ENCODE measurements at places on chromosomes 4 and X. TPM values are rescaled to one million over a fixed set of nuclear protein-coding genes. Genes with fewer than 3 reads are reported as not detected.

- H3K4me1 ChIP-seq, result no peaks in the 10 kb centered on the region
- no peak overlapping the region for H3K4me3 ChIP-seq
- DNase-seq, result no peak
- no peaks in the 10 kb centered on the region for H3K36me3 ChIP-seq
- no peaks in the 10 kb centered on the region for H3K27me3 ChIP-seq
- no peak overlapping the region for H3K27ac ChIP-seq
Observed at GRCh38 chr4:23122666-23123400, 430.1 kb downstream of the GBA3 start.

GRCh38 chrX:1582686-1583437, 8.5 kb upstream of the AKAP17A start:
- no peak overlapping the region for H3K4me3 ChIP-seq
- H3K36me3 ChIP-seq, result no peaks in the 10 kb centered on the region
- no peak for DNase-seq
- peaks cover 15% of the 10 kb centered on the region for H3K4me1 ChIP-seq
- no peaks in the 10 kb centered on the region for H3K27me3 ChIP-seq

DNA sequence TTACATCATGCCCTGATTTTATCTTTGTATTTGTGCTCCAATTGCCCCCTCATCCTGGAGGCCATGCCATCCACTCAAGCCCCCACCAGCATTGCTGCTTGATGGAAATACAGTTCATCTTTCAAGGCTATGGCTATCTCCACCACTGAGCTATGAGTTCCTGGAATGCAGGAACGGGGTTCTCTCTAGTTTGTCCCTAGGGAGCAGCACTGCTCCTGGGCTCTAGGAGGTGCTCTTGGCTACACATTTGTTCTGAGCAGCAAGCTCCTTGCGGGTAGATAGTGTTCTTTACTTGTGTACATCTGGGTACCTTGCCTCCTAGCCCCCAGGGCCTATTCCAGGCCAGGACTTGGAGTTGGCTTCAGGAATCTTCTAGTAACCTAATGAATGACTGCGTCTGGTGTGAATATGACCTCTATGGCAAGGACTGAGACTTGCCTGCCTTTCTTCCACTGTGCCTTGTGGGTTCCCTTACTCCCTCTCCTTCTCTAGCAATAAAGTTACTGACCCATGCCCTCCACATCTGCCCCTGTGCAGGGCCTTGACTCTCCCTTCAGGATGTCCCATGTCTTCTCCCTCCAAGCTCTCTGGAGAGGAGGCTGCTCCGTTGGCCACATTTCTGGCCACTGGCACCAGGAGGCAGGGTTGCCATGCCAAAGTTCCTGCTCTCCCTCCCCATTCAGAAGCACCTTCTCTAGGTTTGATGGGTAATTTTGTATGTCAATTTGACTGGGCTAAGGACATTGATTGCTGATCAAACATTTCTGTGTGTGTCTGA, 7.6 kb downstream of the CITED1 start:
- no peak overlapping the region for H3K27ac ChIP-seq
- no peak overlapping the region for H3K4me3 ChIP-seq
- DNase-seq, result no peak
- no peaks in the 10 kb centered on the region for H3K4me1 ChIP-seq
- no peaks in the 10 kb centered on the region for H3K27me3 ChIP-seq

- H3K27ac ChIP-seq, result no peak overlapping the region
- DNase-seq, result no peak
- H3K4me1 ChIP-seq, result no peaks in the 10 kb centered on the region
- H3K36me3 ChIP-seq, result no peaks in the 10 kb centered on the region
Observed at GRCh38 chrX:10847333-10847732, 226.9 kb upstream of the MID1 start.

DNA sequence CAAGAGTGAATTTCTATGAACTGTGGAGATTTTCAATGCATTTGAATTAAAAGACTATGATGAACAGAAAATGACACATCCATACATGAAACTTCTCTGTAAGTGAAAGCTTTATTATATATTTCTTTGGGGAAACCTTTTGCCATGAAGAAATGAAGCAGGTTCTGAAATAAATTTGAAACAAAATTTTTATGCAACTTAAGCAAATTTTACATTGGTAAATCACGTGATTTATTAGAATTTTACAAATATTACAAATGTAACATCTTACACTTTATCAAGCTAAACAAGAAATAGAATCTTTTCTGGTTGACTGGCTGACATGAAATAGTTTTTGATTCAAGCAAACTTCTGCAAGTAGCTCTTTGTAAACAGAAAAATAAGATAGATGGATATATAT, 131.2 kb downstream of the IL1RAPL1 start:
- H3K4me1 ChIP-seq, result no peaks in the 10 kb centered on the region
- no peak for DNase-seq
- no peaks in the 10 kb centered on the region for H3K27me3 ChIP-seq
- H3K4me3 ChIP-seq, result no peak overlapping the region
- no peaks in the 10 kb centered on the region for H3K36me3 ChIP-seq
- H3K27ac ChIP-seq, result no peak overlapping the region

DNA sequence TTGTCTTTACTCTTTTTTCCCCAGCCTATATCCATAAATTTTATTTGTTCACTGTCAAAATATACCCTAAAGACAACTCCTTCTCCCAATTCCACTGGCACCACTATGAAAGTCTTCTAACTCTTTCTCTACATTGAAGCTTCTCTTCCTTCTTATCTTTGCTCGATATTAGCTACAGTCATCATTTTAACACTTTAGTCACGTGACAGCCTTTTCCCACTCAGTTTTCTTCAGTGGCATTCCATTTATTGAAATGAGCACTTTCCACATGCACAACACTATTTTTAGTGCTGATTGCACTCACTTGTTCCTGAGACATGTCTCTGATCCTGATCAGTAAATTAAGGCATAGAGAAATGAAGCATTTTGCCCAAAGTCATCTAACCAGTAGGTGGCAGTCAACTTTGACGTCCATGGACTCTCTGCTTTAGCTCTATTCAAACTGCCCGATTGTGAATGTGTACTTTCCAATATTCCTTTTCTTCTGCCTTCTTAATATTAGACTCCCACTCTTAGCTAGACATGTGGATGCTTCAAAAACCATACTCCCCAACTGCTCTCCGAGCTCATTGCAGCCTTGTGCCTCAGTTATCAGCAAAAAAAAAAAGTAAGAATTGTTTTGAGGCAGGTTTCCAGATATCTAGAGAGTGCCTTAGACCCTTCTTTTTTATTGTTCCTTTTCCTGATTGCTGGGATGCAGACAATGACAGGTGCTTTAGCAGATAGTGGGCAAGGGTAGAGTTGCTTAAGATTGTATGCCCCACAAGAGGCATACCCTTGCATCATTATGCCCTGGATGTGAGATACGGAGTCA, 394.4 kb upstream of the ADGRL3 start:
- H3K4me1 ChIP-seq, result no peaks in the 10 kb centered on the region
- H3K27me3 ChIP-seq, result no peaks in the 10 kb centered on the region
- H3K4me3 ChIP-seq, result no peak overlapping the region
- H3K27ac ChIP-seq, result no peak overlapping the region
- no peaks in the 10 kb centered on the region for H3K36me3 ChIP-seq

- no peaks in the 10 kb centered on the region for H3K36me3 ChIP-seq
- no peak overlapping the region for H3K27ac ChIP-seq
- no peaks in the 10 kb centered on the region for H3K4me1 ChIP-seq
Observed at GRCh38 chrX:148522006-148522405, 21.6 kb downstream of the AFF2 start.

GRCh38 chr4:1750381-1751154, 29.2 kb downstream of the TACC3 start:
- no peak for DNase-seq
- no peak overlapping the region for H3K27ac ChIP-seq
- H3K27me3 ChIP-seq, result no peaks in the 10 kb centered on the region
- no peaks in the 10 kb centered on the region for H3K4me1 ChIP-seq
- H3K36me3 ChIP-seq, result peaks cover 2% of the 10 kb centered on the region

DNA sequence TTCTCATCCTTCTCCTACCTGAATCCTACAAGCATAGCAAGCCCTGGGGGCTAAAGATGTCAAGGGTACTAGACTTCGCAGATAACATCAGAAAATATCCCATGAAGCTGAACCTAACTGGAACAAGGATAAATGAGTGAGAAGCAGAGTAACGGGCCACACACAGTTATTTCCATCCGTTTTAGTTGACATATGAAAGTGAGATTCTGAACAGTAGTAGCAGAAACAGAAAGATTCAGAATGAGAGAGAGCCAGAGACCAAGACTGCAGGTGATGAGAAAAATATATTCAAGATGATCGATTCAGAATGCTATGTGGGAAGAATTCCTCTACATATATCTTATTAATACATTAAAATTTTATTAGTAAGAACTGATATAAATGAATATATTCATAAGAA, 165.1 kb downstream of the TSPAN5 start:
- H3K36me3 ChIP-seq, result no peaks in the 10 kb centered on the region
- no peaks in the 10 kb centered on the region for H3K27me3 ChIP-seq
- DNase-seq, result no peak
- H3K4me1 ChIP-seq, result no peaks in the 10 kb centered on the region
- H3K4me3 ChIP-seq, result no peak overlapping the region
- H3K27ac ChIP-seq, result no peak overlapping the region

- H3K4me1 ChIP-seq, result peaks cover 11% of the 10 kb centered on the region
- H3K4me3 ChIP-seq, result no peak overlapping the region
- H3K27me3 ChIP-seq, result no peaks in the 10 kb centered on the region
- no peak overlapping the region for H3K27ac ChIP-seq
- H3K36me3 ChIP-seq, result no peaks in the 10 kb centered on the region
Observed at GRCh38 chr4:1261107-1261928, 12.4 kb upstream of the CTBP1 start.

DNA sequence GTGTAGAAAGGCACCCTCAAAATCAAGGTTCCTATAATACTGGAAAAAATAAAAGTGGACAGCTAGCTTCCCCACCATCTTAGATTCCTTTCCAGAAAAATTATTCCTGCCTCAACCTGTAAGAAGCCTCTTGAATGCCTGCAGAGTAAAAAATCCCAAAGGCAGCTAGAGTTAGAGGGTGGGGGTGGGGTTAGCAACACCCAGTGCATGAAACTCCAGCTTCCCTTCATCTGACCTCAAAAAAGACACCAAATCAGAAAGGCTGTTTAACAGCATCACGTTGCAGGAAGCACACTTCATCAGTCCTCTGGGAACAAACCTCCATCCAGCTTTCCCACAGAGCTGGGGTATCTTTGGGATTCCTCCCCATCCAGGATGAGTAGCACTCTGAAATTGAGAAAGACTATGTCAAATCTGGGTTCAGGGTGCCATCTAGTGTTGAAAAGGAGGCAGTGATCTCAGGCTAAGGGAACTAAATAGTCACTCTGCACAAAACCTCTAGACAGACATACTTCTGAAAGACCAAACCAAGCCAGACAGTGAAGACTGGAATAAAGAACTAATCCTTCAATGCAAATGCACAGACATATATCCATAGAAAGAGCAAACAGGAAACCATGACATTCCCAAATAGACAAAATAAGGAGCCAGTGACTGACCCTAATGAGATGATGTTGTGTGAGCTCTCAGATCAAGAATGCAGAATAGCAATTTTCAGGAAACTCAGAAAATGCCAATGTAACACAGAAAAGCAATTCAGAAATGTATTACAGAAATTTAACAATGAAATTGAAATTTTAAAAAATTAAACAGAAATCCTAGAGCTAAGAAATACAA, 97.9 kb downstream of the ARHGEF9 start:
- peak; percentile 20 for DNase-seq
- no peaks in the 10 kb centered on the region for H3K4me1 ChIP-seq
- no peak overlapping the region for H3K27ac ChIP-seq
- no peaks in the 10 kb centered on the region for H3K27me3 ChIP-seq
- no peak overlapping the region for H3K4me3 ChIP-seq

DNA sequence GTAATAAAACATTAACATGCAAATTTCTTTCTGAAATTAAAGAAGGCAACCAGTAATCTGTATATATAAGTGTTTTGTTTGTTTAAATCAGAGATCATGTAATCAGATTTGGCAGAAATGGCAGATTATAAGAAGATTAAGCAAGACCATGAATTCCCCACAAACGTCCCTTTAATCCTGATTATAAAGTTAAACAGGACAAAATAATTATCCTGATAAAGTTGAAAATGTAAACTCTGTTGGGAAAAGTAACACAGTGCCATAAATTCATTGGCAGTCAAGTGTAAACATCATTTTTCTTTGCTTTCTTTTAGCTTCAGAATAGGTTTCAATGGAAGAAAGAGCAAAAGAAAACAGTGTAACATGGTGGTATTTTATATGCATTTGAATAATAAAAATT, 256.3 kb downstream of the KCNIP4 start:
- H3K36me3 ChIP-seq, result no peaks in the 10 kb centered on the region
- H3K27ac ChIP-seq, result no peak overlapping the region

- no peaks in the 10 kb centered on the region for H3K27me3 ChIP-seq
- H3K27ac ChIP-seq, result no peak overlapping the region
- H3K4me1 ChIP-seq, result no peaks in the 10 kb centered on the region
- H3K4me3 ChIP-seq, result no peak overlapping the region
Observed at GRCh38 chrX:112867570-112867969, 26.9 kb upstream of the AMOT start.

- no peaks in the 10 kb centered on the region for H3K27me3 ChIP-seq
- 0 out of 2 replicates have a peak, but pooled peaks cover under 1% of the 10 kb centered on the region for H3K4me1 ChIP-seq
- H3K36me3 ChIP-seq, result no peaks in the 10 kb centered on the region
- no peak for DNase-seq
- no peak overlapping the region for H3K27ac ChIP-seq
Observed at GRCh38 chr4:170022211-170022610, 4.0 kb downstream of the MFAP3L start.

DNA sequence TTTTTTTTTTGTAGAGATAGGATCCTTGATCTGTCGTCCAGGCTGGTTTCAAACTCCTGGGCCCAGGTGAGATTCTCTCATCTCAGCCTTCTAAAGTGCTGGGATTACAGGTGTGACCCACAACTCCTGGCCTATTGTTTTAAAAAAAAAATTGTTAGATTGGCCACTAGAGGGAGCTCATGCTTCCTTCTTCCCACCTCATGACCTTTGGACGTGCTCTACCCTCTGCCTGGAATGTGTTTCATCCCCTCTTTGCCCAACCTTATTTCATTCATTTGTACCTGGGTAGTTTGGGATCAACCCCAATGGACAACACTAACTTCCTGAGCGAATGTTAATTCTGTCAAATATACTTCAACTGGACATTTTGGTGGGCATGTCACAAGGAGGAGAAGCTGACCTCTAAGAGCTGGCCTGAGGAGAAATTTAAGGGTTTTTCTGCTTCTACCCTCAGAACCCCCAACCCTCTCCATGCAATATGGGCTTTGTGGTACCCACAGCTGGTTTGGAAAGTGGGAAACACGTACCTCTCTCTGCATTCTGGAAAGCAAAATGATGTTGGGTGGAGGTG, 6.4 kb downstream of the PPEF2 start:
- no peak for DNase-seq
- H3K36me3 ChIP-seq, result no peaks in the 10 kb centered on the region
- no peak overlapping the region for H3K4me3 ChIP-seq
- H3K27me3 ChIP-seq, result no peaks in the 10 kb centered on the region
- H3K4me1 ChIP-seq, result no peaks in the 10 kb centered on the region
- H3K27ac ChIP-seq, result no peak overlapping the region

RBMX gene
- 287 TPM for total RNA-seq

HTT gene
- 108 TPM for total RNA-seq

KCND1 gene
- total RNA-seq, result 0.97 TPM

RASSF6 gene
- total RNA-seq, result 0.62 TPM

HSFX4 gene
- total RNA-seq, result not detected

RPL9 gene
- 1,956 TPM for total RNA-seq

Measured in GM12878 (cell line).